ENCODE measurements at places on chromosomes 4 and X. TPM values are rescaled to one million over a fixed set of nuclear protein-coding genes. Genes with fewer than 3 reads are reported as not detected.

The GRK4 gene
- 2.0 TPM for total RNA-seq

The RTL5 gene
- total RNA-seq, result 0.20 TPM

The RHOH gene
- 1.2 TPM for total RNA-seq

The NPFFR2 gene
- not detected for total RNA-seq

The PNMA6A gene
- 0.12 TPM for total RNA-seq

The TMPRSS11D gene
- 196 TPM for total RNA-seq

The ERVMER34-1 gene
- 5.1 TPM for total RNA-seq

The DRD5 gene
- not detected for total RNA-seq

The FATE1 gene
- not detected for total RNA-seq
